Mesangial cell (primary cell): ENCODE measurements at places on chromosomes 6 and 20. TPM values are rescaled to one million over a fixed set of nuclear protein-coding genes. Genes with fewer than 3 reads are reported as not detected.

CNR1 gene
- 1.3 and 1.8 TPM in 2 replicates for total RNA-seq

TEAD3 gene
- 22.2 and 32.2 TPM in 2 replicates for total RNA-seq

COL12A1 gene
- 95.0 and 97.0 TPM in 2 replicates for total RNA-seq

PI3 gene
- not detected in 2 replicates for total RNA-seq

TBX18 gene
- total RNA-seq, result 1.3 and 2.5 TPM in 2 replicates

CST1 gene
- total RNA-seq, result 0.25 TPM in 1 of 2 replicates, not detected in the other

ACTL10 gene
- 0.98 and 1.5 TPM in 2 replicates for total RNA-seq

BPI gene
- 0.33 TPM in 1 of 2 replicates, not detected in the other for total RNA-seq

RMND1 gene
- total RNA-seq, result 26.1 and 30.4 TPM in 2 replicates

NFKBIE gene
- total RNA-seq, result 24.3 and 25.4 TPM in 2 replicates

SLC17A2 gene
- 0.25 TPM in 1 of 2 replicates, not detected in the other for total RNA-seq

TNNC2 gene
- total RNA-seq, result not detected in 2 replicates

GGTLC1 gene
- total RNA-seq, result not detected in 2 replicates

ABRACL gene
- 38.6 and 44.9 TPM in 2 replicates for total RNA-seq

MPIG6B gene
- not detected in 2 replicates for total RNA-seq

GABBR1 gene
- total RNA-seq, result 3.3 and 9.5 TPM in 2 replicates

FBXO9 gene
- total RNA-seq, result 24.1 and 28.4 TPM in 2 replicates

FRMD1 gene
- total RNA-seq, result not detected in 2 replicates

DYNLRB1 gene
- 126 and 128 TPM in 2 replicates for total RNA-seq

GLP1R gene
- not detected in 2 replicates for total RNA-seq

RGL2 gene
- total RNA-seq, result 27.1 and 50.1 TPM in 2 replicates

KCNG1 gene
- total RNA-seq, result 33.8 and 34.1 TPM in 2 replicates

TFAP2B gene
- 0.16 and 1.0 TPM in 2 replicates for total RNA-seq

DACT2 gene
- under 0.01 and 1.3 TPM in 2 replicates for total RNA-seq

OLIG3 gene
- total RNA-seq, result not detected in 2 replicates

PACSIN1 gene
- total RNA-seq, result 0.13 TPM in 1 of 2 replicates, not detected in the other

BMP2 gene
- 12.9 and 26.6 TPM in 2 replicates for total RNA-seq

MYLK4 gene
- total RNA-seq, result 0.16 and 0.51 TPM in 2 replicates

HRH3 gene
- not detected in 2 replicates for total RNA-seq

C20orf144 gene
- total RNA-seq, result not detected in 2 replicates

MOCS3 gene
- total RNA-seq, result 5.9 and 6.6 TPM in 2 replicates

ANGPT4 gene
- total RNA-seq, result not detected in 2 replicates

RSPH3 gene
- 2.9 and 8.2 TPM in 2 replicates for total RNA-seq

FOXF2 gene
- total RNA-seq, result not detected in 2 replicates

C6orf15 gene
- total RNA-seq, result 0.13 and 2.0 TPM in 2 replicates

SIRPG gene
- not detected in 2 replicates for total RNA-seq

RBBP8NL gene
- total RNA-seq, result not detected in 2 replicates

PNLDC1 gene
- 0.13 TPM in 1 of 2 replicates, not detected in the other for total RNA-seq

MUC21 gene
- total RNA-seq, result not detected in 2 replicates

BANF2 gene
- total RNA-seq, result not detected in 2 replicates

SLC17A1 gene
- total RNA-seq, result 0.25 TPM in 1 of 2 replicates, not detected in the other

SDCBP2 gene
- total RNA-seq, result 0.65 and 2.3 TPM in 2 replicates

SLC17A4 gene
- total RNA-seq, result not detected in 2 replicates

TFAP2C gene
- total RNA-seq, result 0.13 and 1.5 TPM in 2 replicates

CYP39A1 gene
- 0.16 and 0.51 TPM in 2 replicates for total RNA-seq

ADGB gene
- total RNA-seq, result not detected in 2 replicates

EYS gene
- total RNA-seq, result not detected in 2 replicates

FAM162B gene
- not detected in 2 replicates for total RNA-seq

HLA-DQA1 gene
- total RNA-seq, result not detected in 2 replicates

OPRM1 gene
- total RNA-seq, result not detected in 2 replicates

CST3 gene
- 551 and 1,030 TPM in 2 replicates for total RNA-seq

CST9L gene
- total RNA-seq, result not detected in 2 replicates

FILIP1 gene
- total RNA-seq, result 0.13 TPM in 1 of 2 replicates, not detected in the other
